ENCODE measurements at places on chromosomes 11 and 22.
A peak's percentile ranks its signal among the peaks of the same experiment; 100 is the strongest.

DNA sequence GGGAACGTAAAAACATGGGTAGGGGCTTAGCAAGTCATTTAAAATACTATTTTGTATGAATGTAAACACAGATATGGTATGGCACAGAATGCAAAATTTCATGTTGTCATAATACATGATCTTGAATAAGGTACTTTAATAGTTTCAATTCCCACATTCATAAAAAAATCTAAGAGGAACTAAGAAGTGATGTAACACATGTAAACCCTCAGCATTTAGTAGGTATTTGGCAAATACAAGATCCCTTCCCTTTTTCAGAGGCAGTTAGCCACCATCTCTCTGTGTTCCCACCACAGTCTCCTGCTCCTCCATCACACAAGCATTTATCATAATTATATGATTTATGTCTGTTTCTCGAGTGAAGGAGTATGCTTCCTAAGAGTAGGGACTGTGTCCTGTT lies 251.8 kb downstream of the TENM4 start:
- no peak for DNase-seq

- no peak for DNase-seq
These were observed 7.3 kb upstream of the GTSE1 start for GRCh38 chr22:46289244-46289891.

DNA sequence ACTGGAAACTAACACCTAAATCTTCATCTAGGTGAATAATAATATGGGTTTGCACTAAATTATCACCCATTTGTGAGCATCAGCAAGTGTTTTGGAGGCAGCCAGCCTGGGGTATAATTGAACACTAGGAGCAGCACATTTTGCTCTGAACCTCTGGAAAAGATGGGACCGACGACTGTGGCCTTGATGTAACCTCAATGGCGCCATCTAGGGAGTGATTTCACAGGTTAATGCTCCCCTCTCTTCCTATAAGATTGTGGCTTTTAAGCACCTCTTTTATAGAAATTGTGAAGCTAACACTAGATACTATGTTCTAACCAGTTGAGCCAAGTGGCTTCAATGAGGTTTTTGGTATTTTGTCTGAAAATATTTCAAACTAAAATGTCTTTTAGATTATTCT lies 203.7 kb downstream of the NELL1 start:
- DNase-seq = peak; percentile 63

DNA sequence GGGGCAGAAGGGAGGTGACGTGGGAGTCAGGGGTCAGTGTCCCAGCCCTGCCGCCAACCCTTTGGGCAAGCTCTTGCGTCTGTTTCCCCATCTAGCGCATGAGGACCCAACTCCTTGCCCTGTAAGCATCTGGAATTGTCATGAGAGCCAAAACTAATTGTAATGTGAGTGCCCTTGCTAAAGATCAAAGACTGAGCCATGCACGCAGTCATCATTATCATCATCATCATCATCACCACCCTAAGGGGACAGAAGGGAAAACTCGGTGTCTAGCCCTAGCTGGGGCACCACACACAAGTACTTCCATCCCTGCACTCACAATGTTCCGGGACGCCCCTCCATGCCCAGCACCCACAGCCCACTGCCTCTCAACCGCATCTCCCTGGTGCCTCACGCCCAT lies 2.5 kb downstream of the LIF start:
- no peak for DNase-seq

DNA sequence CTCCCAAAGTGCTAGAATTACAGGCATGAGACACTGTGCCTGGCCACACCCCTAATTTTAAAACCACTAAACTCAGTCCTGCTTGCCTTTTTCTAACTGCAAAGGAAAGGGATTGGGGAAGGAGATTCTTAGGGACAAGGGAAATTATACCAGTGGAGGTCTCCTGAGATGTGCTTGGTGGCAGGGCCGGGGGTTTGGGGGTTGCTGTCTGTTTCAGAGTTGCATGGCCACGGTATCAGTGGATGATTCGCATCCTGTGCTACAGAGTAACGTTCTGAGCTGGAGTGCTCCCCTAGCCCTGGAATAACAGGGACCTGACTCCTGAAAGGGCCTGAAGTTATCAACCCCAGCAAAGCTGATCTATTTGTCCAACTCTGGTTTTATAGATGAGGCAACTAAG lies 846 bp upstream of the GPHA2 start:
- DNase-seq = no peak

- DNase-seq = no peak
These were observed 16.4 kb upstream of the UPK3A start for GRCh38 chr22:45268167-45268957.

DNA sequence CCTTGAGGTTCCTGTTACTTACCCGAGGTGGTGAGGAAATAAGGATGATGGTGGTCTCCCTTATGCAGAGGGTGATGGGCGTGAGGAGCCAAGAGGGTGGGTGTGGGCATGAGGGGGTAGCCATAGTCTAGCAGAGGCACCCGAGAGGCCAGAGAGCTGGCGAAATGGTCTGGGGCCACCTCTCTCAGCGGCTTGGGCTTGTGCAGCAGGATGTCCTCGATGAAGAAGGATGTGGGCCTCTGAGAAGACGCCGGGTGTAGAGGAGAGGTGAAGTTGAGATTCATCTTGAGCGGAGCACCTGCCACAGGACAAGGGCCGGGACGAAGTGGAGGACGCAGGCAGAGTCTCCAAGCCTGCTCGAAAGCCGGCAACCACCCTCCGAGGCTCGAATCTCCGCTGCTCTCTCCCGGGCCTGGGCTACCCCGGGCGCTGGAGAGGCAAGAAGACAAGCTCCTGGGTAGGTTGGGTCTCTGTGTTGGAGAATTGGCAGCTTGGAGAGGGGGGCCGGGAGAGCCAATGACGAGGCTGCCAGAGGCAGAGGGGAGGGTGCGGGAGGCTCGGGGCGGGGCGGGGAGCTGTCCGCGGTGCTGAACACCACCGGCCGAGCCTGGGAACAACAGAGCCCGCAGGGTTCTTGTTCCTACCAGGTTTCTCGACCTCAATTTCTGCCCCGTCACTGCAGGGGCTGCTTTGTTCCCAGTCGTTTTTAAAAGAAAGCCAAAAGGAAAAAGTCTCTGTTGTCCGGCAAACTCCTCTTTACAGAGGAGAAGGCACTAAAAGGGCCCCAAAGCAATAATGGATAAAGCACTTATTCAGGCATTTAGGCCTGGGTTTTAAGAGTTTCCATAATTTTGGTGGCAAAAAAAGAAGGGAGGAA lies at the start of gene BSX:
Gene BSX (minus strand): TSS at position 447 of the 877 bp plus-strand sequence. CDS start 163 bp downstream, at position 284.
- no peak for DNase-seq

DNA sequence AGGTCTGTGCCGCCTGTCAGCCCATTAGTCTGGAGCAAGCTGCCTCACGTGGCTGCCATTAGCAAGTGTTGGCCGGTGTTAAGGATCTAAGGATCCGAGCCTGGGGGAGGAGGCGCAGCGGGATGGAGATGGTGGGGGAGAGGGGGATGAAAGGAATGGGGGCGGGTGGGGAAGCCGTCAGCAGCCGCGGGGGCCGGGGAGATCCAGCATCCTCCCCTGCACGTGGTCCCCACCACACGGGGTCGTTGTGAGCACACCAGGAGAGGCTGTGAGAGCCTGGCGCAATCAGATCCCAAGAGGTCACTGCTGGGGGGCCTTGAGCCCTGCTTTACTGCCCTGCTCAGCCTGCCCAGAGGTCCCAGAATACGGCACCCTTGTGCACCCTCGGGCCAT lies 7.3 kb downstream of the CABP7 start:
- DNase-seq = no peak

DNA sequence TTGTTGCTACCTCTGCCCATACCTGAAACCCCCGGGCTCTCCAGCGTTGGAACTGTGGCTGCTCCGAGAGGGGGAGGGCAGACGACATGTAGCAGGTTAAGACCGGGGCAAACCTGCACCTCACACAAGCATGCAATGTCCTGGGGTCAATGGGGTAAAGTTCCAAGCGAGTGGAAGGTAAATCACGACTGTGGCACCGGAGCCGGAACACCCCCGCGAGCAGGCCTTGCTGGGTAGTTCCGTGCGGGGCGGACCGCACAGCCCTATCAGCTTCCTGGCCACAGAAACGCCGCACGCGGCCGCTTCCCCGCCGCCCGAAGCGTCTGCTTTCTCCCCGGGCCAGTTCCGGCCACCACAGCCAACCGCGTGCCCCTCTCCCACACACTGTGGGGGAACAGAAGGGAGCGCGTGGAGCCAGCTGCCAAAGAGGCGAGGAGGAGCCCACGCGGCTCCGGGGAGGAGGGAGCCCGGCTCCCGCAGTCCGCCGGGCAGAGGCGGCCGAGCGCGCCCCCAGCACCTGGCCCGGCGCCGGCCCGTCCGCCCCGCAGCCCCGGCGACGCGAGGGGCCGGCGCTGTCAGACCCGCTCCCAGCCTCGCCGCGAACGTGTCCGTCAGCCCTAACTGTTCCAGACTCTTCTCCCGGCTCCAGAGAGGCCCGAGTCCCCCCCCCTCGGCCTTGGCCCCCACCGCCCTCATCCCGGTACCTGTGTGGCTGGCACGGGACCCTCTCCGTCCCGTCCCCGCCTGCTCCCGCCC lies 1.6 kb downstream of the SPTBN2 start:
- DNase-seq = no peak

- DNase-seq = no peak
These were observed 48.3 kb downstream of the TCF20 start for GRCh38 chr22:42222140-42222539.

- no peak for DNase-seq
These were observed 11.9 kb downstream of the HOATZ start for GRCh38 chr11:111526501-111526900.

DNA sequence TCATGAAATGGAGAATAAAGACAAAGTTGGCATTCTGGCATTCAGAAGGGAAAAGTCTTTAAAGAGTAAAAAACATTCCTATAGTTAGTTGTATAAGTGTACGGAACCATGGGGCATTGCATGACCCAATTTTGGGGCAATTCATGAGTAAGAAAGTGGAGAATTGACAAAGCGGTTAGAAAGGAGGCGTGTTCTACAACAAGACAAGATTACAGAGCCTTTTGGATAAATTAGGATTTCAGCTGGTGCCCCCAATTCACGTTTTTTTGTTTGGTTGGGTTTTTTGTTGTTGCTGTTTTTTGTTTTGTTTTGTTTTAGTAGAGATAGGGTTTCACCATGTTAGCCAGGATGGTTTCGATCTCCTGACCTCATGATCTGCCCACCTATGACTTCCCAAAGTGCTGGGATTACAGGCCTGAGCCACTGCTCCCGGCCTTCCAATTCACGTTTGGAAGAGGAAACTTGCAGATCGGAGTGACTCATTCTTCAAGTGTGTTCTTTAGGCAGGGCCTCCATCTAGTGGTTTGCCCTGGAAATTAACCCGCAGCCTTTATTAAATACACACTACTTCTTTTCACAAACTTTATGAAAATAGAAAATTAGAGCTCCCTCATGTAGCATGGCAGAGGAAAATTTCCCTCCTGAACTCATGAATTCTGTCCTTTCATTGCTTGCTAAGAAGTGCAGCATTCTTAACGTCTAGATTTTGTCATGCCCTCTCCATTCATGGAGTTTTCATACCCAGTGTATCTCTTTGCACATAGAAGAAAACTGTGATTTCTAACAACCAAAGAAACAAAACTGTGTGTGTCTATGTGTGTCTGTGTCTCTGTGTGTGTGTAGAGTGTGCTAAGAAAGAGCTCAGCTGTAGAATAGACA lies 118.1 kb downstream of the BBOX1 start:
- DNase-seq = peak; percentile 8

- no peak for DNase-seq
These were observed 35.9 kb upstream of the GRK2 start for GRCh38 chr11:67230406-67230805.

- DNase-seq = no peak
These were observed 5.6 kb upstream of the SMCO4 start for GRCh38 chr11:93548679-93549319.

DNA sequence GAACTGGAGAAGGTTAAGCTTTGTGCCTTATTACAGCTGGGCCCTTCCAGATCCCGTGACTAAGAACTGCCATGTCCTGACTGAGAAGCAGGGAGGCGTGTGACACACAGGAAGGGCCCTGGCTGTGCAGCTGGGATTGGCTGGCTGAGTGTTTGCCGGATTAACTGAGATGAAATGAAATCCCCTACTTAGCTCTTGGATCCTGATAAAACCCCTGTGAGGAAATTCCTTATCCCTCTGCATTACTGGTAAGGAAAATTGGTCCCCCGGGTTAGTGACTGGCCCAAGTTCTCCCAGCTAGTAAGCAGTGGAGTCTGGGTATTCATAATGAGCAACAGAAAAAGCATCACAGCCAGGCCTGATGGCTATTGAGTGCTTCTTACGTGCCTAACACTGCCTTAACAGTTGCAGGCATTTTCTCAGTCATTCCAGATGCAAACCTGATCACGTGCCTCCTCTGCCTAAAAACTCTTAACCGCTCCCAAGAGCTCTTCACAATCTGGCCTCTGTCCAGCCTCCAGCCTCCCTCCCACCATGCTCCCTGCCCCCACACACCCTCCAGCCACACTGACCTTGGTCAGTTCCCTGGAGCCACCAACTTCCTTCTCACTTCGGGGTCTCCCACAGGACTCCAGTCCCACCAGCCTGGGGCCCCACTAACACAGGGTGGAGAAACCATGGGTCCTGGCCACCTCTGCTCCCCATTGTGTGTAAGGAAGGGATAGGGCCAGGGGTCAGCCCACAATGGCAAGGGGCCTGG lies 37.8 kb downstream of the ARRB1 start:
- no peak for DNase-seq

- no peak for DNase-seq
These were observed 57.6 kb downstream of the KREMEN1 start for GRCh38 chr22:29130476-29130875.

GRCh38 chr22:44145544-44145943 lies 35.2 kb upstream of the PARVG start:
- DNase-seq = no peak

DNA sequence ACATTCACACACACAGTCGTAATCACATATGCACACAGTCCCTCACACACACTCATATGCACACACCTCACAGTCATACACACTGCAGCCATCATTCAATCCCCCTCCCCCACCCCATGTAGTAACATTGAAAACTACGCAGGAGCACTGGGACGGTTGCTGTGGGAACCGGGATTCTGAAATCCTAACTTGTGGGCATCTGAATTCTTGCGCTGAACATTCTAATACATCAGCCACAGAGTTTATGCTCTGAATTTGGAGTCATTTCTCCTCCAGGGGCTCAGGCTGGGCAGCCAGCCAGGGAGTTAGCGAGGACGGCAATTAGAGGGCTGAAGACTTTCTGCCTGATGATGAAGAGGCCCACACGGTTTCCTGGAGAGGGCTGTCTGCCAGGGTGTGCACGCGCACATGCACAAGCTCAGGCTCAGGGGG lies 32.7 kb downstream of the CD6 start:
- DNase-seq = peak; percentile 53

DNA sequence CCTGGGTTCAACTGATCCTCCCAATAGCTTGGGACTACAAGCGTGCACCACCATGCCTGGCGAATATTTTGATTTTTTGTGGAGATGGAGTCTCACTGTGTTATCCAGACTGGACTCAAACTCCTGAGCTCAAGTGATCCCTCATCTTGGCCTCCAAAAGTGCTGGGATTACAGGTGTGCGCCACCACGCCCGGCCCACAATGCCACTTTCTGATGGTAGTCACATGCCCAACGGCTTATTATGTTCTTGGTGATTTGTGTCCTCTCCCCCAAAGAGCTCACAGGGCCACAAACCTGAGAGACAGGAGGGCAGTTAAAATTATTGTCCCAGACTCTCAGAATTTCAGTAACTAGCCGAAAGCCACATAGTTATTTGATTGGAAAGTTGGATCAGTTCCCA lies 9.6 kb downstream of the GRIK4 start:
- DNase-seq = no peak
